ENCODE measurements at places on chromosomes 13 and 19.

DNA sequence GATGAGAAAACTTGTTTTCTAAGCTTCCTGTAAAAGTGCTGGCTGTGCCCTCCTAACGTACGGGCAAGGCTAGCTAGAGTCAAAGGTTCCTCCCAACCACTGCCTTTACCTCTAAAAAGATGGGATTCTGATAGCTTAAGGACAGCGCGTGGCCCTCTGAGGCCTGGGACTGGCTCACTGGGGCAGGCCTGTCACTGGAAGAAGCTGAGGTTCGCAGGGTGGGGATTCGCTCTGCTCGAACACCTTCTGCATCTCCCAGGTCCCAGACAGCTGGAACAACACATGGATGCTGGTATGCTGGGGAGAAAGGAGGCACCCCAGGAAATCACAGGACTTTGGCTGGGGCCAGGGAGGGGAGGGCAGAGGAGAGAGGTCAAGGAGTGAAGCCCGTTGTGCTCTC is 53.1 kb downstream of the CRYL1 start:
- no peak for DNase-seq

DNA sequence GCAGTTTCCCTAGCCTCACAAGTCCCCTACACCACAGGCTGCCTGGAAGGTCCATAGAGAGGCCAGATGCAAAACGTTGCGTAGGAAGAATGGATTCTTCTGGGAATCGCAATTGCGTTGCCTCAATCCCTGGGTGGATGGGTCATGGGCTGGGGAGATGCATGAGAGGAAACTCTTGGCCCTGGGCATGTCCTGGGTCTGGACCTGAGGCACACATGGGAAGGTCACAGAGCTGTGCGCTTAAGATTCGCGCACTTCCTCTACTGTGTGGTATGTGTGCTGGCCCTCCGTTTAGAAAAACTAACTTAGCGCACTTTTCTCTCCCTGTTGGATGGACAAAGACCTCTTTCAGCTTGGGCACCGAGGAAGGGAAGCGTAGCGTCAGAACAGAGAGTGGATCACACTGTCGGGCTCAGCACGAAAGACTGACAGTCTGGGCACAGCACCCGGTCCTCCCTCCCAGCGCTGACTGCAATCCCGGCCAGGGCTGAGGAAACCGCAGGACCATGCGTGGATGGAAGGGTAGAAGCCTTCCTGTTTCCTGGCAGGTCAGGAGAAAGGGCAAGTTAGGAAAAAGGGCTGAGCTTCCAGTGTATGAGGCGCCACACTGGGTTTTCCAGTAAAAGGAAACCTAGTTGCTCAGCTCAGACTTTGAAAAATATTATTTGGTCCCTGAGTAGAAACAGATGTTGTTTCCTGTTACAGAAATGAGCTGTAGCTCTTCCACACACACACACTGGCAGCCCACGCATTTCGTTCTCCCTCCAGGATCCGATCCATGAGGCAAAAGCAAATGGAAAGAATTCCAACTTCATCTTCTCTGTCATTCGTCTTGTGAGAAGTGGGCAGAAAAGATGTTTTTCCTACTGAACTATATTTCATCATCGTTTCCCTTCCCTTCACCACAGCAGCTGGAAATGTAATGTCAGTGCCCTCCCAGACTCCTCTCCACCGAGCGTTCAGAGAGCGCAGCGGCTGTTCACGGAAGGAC is 86.0 kb downstream of the ING1 start:
- no peak for DNase-seq

DNA sequence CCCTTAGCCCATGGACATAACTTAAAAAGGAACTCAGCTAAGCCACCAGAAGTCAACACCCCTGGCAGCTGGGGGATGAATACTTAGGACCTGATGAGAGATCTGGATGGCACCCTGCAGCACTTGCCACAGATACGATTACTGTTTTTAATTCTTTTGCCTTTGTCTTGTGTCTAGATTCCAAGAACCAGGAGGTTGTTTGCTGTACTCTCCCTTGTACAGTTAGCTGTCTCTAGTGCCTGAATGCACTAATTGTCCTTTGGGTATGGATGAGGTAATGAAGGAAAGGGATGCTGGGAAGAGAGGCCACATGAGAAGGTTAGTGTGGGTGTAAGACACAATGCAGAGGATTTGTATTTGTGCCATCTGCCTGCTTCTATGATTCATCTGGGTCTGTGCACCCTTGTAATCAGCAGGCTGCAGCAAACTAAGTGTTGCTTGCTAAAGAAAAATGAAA is 385.8 kb downstream of the KCNRG start:
- DNase-seq: no peak

DNA sequence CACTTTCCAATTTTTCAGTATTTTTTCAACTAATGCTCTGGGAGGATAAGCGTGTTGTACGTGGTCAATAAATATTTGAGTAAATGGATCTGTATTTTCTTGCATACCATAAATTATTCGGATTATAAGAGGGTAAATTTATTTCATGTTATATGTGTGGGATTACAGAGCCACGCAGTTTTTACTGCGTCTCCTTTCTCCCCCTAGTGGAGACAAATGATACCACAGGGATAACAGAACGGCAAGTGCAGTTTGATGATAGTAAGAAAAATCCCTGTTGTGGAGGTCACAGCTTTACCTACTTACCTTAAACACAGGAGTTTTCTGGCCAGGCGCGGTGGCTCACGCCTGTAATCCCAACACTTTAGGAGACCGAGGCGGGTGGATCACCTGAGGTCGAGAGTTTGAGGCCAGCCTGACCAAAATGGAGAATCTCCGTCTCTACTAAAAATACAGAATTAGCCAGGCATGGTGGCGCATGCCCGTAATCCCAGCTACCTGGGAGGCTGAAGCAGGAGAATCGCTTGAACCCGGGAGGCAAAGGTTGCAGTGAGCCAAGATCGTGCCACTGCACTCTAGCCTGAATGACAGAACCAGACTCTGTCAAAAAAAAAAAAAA is 16.8 kb downstream of the MBD3L2B start:
- no peak for DNase-seq

DNA sequence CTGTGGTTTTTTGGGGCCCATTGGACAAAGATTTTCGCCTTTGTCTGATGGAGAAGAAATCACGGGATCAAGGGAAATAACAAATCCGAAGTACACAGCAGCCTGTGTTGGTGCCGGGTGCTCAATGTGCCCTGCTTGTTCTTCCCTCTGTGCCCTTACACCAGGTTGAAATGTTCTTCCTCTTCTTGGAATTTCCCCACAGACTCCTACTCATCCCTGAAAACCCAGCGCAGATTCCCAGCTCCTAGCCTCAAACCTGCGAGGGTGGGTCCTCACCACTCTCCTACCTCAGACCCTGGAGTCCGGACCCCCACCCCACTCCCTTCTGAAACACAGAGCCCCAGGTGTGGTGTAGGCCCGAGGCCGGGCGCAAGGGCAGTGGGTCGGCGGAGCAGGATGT is 4.9 kb upstream of the ACP4 start:
- no peak for DNase-seq

DNA sequence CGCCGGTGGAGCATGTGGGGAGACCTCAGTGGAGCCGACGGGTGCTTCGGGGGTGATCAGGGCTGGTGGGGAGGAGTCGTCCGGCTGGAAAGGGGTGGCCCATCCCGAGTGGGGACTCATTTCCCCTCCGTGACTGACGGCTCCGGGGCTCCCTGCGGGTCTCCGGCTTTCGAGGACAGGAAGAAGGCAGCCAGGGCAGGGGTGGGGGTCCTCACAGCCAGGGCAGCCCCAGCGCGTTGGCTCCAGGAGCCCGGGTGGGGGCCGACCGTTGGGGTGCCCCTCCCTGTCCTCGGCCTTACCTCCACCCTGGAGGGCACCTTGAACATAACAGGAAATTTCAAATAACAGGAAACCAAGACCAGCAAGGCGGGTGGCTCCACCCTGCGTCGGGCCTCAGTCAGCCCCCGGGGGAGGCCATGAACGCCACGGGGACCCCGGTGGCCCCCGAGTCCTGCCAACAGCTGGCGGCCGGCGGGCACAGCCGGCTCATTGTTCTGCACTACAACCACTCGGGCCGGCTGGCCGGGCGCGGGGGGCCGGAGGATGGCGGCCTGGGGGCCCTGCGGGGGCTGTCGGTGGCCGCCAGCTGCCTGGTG is at the start of gene S1PR4:
Gene S1PR4 (plus strand): TSS at position 393 of the 596 bp plus-strand sequence. CDS start 24 bp downstream, at position 417.
- no peak for DNase-seq

GRCh38 chr19:31387717-31388301 is 38.6 kb upstream of the TSHZ3 start:
- no peak for DNase-seq

- no peak for DNase-seq
Observed at GRCh38 chr13:97332742-97333141, 101.2 kb upstream of the RAP2A start.

DNA sequence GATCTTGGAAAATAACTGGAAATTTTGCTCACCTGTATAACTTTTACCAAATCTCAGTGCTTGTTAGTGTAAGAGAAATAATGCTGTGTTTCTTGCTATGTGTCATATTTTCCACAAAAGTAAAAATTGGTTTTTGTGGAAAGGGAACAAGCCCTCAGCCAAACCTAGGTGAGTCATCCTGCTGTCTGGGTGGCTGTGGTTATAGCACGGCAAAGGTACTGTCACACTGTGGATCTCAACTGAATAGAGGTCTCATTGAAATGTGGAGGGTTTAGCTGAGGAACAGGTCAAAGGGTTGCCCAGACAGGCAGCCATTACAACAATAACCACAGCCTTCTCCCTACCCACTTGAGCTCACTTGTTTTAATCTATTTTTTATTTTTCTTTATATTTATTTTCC is 338.8 kb upstream of the DACH1 start:
- DNase-seq: no peak

DNA sequence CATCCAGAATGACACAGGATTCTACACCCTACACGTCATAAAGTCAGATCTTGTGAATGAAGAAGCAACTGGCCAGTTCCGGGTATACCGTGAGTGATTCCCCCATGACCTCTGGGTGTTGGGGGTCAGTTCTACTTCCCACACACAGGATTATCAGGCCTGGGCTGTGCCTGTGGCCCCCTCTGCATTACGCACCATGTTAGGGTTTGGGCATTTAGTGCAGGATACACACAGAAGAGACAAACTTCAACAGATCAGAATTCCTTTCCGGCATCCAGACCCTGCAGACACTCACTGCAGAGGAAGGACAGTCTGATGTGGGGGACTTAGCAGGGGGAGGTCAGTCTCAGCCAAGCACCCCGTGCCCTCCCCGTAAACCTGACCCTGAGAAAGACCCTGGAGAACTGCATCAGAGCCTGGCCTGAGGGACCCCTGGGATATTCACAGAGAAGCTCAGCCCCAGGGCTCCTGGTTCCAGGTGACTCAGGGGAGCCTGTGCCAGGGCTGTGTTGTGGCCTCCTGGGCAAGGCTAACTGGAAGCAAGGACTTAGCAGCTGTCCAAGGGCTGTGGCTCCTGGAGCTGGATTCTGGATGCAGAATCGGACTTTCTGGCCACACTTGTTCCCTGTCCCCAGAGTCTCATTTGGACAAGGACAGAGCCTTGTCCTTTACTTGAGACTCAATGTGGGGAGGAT is 1.7 kb downstream of the CEACAM5 start:
- no peak for DNase-seq

GRCh38 chr13:82698383-82698782 is 1183.9 kb downstream of the SLITRK1 start:
- no peak for DNase-seq

GRCh38 chr13:111315347-111315995 is 5.0 kb upstream of the TEX29 start:
- no peak for DNase-seq

GRCh38 chr13:20720499-20720898 is 17.0 kb downstream of the IL17D start:
- no peak for DNase-seq

DNA sequence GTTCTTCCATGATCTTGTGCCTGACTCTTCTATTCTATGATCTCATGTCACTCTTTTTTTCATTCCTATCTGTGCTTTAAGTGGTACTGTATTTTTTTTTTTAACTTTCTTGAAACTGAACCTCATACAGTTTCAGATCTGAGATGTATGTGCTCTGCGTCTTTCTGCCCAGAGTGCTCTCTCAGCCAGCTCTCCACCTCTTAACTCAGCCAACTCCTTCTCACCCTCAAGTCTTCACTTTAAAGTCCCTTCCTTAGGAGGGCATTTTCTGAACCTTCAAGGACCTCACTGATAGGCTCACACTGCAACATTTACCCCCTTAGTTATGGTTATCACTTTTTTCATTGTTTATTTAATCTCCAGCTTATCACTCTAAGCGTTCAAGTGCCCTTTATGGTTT is 158.7 kb downstream of the IRS2 start:
- DNase-seq: no peak

DNA sequence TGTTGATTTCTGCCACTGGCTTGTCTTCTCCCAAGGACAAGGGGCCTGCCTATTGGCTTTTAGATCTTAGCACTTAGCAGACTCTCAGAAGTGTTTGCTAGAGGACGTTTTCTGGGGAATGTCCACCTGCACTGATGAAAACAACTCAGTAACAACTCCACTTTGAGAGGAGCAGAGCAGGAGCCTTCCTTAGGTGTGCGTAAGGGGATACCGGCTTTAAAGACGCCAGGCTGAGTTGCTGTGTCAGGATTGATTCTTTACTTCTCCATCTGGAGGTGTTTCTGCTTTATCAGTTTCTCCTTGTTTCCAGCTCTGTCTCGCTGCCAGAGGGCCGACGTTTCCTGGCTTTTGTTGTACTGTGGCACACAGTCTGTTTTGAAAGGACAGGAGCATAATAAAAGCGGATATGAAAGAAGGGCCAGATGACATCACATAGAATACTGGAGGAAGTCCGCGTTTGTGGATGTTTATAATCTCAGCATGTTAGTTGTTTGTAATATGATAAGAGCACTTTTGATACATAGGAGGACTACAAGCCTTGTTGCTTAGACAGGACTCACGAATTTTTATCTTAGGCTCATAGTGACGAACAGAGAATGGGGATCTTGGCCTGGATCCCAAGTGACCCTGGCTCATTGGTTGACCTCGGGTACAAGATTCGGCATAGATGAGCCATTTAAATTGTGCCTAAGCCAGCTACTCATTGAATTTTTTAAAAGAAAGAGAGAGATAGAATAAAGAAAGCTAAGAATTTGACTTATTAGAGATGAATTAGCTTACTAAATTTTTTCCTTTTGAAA is 34.6 kb downstream of the COL4A2 start:
- no peak for DNase-seq

GRCh38 chr19:52473655-52474350 is 20.4 kb downstream of the ZNF578 start:
- DNase-seq: no peak

DNA sequence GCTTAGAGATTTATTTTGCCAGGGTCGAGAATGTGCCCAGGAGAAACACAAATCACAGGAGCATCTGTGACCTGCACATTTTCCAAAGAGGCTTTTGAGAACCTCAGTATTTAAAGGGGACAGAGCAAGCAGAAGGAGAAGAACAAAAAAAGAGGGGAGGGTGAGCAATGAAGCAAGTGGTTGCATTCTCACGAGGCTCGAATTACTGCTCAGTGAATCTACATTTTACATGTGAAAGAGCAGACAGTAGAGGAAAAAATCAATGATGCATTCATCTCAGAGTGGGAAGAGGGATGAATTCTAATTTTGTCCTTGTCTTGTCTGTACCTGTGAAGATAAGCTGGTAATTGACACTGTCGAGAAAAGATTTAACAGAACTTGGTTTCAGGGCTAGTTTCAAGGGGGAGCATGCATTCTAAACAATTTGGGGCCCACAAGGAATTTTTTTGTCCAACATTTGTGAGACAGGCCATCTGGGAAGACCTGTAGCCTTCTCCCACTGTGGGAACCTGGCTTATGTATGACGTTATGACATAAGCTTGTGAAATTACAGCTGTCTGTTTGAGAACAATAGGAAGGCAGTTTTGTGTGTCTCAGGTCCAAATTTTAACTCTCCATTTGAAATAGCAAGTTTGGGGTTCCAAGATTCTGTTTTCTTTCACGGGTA is 855.1 kb downstream of the SLITRK5 start:
- no peak for DNase-seq
